Activated CD8-positive, alpha-beta memory T cell treated with anti-CD3 and anti-CD28 coated beads for 1 hour (primary cell): ENCODE measurements at places on chromosomes 7 and 10.

DNA sequence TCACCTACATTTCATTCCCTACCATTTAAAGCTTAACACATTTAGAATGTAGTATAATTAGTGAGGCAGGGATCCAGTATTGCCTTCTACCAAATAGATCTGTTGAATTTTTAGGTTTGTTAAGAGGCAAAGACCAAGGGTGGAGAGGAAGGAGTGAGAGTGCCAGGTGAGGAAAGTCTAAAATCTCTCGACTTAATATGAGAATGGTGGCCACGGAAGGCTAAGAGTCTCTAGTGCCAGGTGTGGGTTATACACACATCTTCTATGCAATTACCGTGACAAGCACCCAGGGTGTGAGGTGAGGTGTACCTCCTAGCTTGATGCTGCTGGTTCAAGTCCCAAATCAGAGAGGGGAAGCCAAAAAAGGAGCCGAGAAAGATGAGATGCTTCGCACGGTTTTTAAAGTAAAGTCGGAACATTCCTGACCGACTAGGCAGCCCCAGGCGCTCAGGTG is 439 bp downstream of the IQUB start:
- DNase-seq: no peak

DNA sequence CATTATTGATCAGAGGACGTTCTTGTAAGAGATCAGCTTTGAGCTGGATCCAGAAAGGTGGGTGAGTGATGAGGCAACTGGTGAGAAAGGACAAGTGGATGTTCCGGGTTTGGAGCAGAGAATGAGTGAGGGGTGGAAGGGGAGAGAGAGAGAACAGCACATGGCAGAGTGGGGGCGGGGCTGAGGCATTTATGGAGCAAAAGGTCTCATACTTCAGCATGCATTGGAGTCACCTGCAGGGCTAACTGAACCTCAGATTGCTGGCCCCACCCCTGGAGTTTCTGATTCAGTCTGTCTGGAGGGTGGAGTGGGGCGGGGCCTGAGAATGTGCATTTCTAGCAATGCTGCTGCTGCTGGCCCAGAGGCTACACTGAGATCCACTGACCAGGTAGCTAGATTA is 71.2 kb downstream of the GOLGA7B start:
- no peak for DNase-seq

GRCh38 chr10:32890444-32890843 is 67.6 kb downstream of the ITGB1 start:
- no peak for DNase-seq

GRCh38 chr10:124225467-124226270 is 132.3 kb upstream of the CHST15 start:
- DNase-seq: no peak
